Activated T-cell treated with anti-CD3 and anti-CD28 coated beads for 24 hours (primary cell): ENCODE measurements at places on chromosomes 4 and X.

GRCh38 chr4:137688651-137689050, 156.4 kb upstream of the PCDH18 start:
- DNase-seq = no peak

DNA sequence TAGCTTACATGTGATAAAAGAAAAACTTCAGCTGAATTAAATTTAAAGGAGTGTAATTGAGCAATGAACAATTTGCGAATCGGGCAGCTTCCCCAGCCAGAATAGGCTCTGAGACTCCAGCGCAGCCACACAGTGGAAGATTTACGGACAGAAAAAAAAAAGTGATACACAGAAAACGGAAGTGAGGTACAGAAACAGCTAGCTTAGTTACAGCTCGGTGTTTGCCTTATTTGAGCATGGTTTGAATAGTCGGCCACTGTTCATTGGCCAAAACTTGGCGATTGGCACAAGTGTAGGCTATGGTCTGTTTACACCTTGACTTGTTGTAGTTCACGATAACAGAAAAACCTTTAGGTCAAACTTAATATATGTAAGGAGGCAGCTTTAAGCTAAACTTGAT, 16.7 kb upstream of the SUPT20HL1 start:
- no peak for DNase-seq

DNA sequence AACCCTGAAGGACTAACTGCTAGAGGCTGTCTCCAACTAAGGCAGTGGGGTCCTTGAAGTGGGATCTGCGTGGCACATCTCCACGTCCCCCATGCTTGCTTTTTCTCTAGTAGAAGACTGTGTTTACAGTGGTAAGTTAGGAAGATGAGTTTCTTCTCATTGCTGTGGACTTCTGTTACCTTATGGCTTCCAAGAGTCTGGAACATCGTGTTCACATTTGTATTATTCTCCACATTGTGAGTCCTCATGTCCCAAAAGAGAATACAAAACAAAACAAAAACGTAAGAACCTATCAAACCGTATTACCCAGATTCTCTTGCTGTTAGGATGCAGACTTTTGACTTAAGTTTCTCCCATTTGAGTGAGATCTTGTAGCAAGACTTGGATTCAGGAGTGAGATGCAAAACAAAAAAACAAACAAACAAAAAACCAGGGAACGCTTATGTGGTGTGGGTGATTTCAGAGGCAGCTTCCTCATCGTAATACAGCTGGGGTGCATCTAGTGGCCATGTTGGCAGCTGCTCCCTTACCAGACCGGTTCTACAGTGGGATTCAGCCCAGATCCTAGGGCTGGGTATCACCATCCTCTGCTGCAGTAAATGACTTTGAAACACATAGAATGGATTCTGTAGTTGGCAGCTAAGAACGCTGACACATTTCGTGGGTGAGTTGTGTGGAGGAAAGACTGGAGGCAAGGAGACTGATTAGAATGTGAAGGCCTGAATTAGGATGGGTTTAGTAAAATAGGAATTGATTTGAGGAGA, 41.3 kb downstream of the TMEM131L start:
- DNase-seq = no peak

DNA sequence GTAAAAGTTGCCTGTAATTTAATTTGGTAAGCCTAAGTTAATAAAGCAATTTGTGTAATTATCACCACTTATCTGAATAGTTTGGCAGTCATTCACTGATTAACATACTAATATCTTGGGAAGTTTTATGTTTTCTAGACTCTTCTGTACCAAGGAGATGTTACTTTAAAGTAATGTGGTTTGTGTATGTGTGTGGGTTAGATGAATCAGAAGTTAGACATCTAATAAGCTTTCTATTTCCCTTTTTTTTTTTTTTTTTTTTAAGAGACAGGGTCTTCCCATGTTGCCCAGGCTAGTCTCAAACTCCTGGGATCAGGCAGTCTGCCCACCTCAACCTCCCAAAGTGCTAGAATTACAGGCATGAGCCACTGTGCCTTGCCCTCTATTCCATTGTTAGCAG, 5.3 kb downstream of the SLAIN2 start:
- no peak for DNase-seq

GRCh38 chr4:14111730-14112181, 484.2 kb upstream of the BOD1L1 start:
- no peak for DNase-seq

- no peak for DNase-seq
Measured at GRCh38 chr4:100372432-100372831, 145.4 kb downstream of the EMCN start.

DNA sequence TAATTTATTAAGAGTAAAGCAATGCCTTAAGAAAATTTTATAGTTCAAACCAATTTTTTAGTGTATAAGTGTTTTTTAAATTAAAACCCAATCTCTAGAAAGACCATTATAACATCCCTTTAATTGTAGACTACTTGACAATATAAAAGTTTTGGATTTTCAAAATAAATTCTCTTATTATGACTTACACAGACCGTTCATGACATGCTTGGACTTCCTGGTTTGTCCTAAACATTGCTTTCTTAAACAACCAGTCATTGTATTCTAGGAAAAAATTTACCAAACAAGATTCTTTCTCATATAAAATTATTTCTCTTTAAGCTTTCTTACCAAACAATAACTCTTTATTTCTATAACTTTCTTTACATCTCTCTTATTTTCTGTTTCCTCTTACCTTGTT, 49.0 kb upstream of the CXorf51A start:
- no peak for DNase-seq

DNA sequence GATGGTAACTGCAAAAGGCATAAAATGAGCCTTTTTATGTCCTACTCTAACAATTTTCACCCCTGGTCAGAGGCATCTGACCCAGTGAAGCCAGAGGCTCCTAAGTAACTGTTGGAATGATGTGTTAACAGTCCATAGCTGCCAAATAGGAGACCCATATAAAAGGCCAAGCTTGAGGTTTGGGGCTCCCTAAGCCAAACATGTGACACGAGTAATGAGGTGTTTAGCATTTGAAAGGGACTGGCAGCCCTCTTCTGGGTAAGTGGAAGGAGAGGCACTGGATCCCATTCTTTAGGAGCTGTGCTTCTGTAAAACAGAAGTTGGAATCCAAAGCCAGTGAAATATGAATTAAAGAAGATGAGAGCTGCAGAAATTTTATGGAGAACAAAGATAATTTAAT, 100.6 kb upstream of the PNPLA4 start:
- no peak for DNase-seq

- no peak for DNase-seq
Measured at GRCh38 chr4:16006771-16007446, 43.9 kb upstream of the FGFBP2 start.

DNA sequence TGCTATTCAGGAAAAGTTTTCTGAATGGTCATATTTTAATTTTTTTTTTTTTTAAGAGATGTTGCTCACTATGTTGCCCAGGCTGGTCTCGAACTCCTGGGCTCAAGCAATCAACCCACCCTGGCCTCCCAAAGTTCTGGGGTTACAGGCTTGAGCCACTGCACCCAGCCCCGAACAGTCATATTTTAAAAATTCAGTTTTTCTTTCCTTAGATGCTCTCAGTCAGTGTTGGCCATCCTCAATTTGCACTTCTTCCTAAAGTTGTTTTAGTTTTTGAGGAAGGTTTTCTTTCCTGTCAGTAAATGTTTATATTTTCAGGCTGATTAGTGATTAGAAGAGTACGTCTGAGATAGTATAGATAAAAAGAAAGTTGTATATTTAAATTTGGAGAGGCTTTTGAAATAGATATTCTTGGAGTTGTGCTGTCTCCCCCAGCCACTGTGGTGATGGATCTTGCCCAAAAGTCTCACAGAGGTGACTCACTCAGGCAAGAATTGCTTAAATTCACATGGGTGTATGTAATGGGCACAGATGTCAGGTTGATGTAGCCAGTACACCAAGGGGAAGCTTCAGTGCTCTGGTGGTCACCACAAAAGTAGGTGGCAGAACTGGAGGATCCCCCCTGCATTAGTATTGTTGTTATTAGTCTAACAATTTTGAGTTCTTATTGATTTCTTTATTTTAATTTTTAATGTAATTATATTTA, 72.2 kb upstream of the ELOVL6 start:
- no peak for DNase-seq

- no peak for DNase-seq
Measured at GRCh38 chr4:54096295-54096962, 3.5 kb upstream of the GSX2 start.

- no peak for DNase-seq
Measured at GRCh38 chr4:39559626-39560025, 32.4 kb upstream of the UGDH start.

GRCh38 chr4:77120886-77121508, 36.0 kb upstream of the CCNG2 start:
- no peak for DNase-seq

- no peak for DNase-seq
Measured at GRCh38 chr4:3710451-3711182, 55.6 kb upstream of the ADRA2C start.

- no peak for DNase-seq
Measured at GRCh38 chrX:139795196-139795595, 87.2 kb upstream of the MCF2 start.

- no peak for DNase-seq
Measured at GRCh38 chrX:148577741-148578140, 77.3 kb downstream of the AFF2 start.

- no peak for DNase-seq
Measured at GRCh38 chr4:168651374-168651773, 154.5 kb downstream of the PALLD start.

GRCh38 chr4:73603271-73603710, 16.9 kb downstream of the RASSF6 start:
- DNase-seq = no peak

DNA sequence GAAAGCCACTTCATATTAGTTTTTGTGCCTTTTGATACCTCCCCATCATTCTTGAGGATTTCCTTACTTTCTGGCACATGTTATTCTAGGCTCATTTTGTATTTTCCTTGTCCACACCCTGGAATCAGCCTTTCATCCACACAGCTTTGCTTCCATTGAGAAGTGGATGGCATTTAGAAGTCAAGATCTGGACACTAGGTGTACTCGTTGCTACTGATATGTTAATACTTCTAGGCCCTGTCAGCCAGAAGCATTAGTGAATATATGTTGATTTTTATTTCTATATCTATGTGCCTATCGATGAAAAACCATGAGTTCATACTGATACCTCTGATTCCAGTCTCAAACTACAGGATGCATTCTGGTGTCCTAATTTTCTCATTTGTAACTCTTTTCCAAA, 73.2 kb downstream of the ARHGAP24 start:
- DNase-seq = no peak

DNA sequence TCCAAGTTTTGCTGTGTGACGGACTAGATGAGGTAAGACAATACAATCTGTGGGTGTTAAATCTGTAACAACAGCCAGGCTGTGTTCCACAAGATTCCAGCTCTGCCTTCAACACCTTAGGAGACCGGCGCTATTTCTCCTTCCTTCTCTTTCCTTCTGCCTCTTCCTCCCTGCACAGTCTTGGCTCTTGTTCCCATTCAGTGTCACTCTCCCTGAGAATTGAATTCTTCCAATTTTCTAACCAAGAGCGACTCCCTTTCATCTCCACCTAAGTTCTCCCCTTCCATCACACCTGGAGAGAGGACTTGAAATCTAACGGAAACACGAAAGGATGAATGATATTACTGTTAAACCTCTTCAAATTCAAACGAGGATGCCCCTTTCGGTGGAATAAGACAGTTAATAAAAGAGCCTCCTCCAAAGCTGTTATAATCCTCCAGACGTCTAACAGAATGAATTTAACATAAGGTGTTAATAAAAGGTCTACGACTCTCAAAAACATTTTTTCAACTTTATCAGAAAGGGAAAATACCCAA, 2.7 kb downstream of the EPHA5 start:
- DNase-seq = no peak

DNA sequence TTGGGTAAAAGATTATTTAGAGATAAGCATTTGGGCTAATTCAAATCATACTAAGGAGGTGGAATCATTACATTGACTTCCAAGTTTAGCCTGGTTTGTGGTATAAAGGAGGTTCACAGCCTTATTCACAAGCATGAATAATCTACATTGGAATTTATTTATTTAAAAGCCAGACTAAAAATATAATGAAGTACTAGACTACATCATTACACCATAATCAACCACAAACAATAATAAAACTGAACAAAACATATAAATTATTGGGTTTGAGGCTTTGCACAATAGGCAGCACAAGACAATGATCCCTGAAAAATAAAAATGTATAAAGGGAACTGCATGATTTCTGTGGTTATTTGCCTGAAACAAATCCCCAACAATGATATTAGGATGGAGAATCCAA, 314.0 kb downstream of the GBA3 start:
- no peak for DNase-seq

GRCh38 chr4:41069257-41069656, 145.1 kb downstream of the APBB2 start:
- no peak for DNase-seq

- no peak for DNase-seq
Measured at GRCh38 chrX:95893636-95894035, 791.0 kb upstream of the DIAPH2 start.

- no peak for DNase-seq
Measured at GRCh38 chr4:86977621-86978184, 42.9 kb downstream of the AFF1 start.

DNA sequence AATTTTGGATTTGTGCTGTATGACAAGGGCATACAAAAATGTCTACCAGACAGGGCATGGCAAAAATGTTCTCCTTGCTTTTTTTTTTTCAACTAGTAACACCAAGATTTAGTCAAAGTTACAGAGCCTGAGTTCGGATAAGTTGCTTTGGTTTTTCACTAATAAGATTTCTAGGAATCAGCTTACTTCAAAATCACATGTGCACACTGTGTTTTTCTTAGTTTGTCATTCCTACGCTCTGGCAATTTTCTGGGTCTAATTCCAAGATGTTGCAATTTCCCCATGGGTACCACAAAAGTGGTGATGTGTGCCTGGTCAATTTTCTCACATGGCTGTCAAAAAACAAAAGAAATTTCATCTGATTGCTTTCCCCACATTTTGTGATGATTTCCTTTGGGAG, 6.3 kb downstream of the C1QTNF7 start:
- DNase-seq = no peak

- DNase-seq = no peak
Measured at GRCh38 chr4:143302536-143302935, 34.1 kb upstream of the GAB1 start.

DNA sequence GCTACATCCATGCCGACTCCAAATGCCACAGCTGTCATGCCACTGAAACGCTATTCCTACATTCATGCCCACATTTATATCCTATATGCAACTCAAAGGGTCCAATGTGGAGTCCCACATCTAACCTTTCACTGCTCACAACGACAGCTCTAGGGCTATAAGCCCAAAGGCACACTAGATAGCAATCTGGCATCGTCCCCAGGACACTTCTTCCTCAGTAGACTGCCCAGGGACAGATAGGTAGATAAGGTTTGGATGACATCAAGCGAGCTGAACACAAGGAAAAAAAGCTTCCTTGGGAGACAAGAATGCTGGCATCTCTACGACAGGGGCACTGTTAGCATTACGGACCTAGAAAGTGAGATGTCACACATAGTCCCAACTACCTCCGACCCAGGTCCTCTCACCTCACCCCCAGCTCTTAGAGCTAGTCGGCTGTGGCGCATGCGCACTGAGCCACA, 685 bp downstream of the RAB9B start:
- no peak for DNase-seq
